AG10803 (cell line): ENCODE measurements at places on chromosomes 5 and 9.

- DNase-seq, result peak; percentile 1
Observed at GRCh38 chr9:91643481-91644077, 219.9 kb upstream of the NFIL3 start.

DNA sequence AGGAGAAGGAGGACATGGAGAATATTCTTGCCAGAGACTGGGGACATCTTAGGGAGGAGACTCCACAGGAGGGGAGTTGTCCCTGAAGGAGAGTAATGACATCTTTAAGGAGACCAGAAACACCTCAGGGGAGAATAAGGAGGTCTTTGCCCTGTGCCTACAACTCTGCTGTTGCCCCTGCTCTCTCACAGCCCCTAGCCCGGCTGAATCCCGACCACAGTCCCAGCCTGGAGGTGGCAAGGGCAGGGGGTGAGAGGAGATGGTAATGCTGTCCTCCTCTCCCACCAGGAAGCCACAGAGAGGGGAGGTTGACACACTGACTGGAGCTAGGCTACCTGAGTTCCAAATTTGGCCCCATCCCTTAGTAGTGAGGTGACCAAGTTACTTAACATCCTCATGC lies 30.2 kb upstream of the ENHO start:
- DNase-seq, result no peak

DNA sequence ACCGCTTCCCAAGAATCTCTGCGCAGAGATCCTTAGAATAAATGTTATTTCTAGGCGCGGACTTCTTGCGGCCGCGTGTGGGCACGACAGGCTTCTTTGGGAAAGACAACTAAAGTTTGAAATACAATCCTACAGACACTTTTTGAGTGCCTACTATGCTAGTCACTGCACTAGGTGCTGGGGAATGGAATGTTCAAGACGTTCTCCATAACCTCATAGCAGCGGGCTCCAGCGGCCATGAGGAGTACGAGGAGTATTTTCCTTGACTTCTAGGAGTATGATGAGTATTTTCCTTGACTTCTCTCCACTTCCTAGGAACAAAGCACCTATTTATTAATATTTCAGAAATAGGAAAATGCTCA lies 636 bp upstream of the PWWP2A start:
- no peak for DNase-seq

- peak; percentile 63 for DNase-seq
Observed at GRCh38 chr9:125544988-125545651, 161.9 kb downstream of the MAPKAP1 start.

DNA sequence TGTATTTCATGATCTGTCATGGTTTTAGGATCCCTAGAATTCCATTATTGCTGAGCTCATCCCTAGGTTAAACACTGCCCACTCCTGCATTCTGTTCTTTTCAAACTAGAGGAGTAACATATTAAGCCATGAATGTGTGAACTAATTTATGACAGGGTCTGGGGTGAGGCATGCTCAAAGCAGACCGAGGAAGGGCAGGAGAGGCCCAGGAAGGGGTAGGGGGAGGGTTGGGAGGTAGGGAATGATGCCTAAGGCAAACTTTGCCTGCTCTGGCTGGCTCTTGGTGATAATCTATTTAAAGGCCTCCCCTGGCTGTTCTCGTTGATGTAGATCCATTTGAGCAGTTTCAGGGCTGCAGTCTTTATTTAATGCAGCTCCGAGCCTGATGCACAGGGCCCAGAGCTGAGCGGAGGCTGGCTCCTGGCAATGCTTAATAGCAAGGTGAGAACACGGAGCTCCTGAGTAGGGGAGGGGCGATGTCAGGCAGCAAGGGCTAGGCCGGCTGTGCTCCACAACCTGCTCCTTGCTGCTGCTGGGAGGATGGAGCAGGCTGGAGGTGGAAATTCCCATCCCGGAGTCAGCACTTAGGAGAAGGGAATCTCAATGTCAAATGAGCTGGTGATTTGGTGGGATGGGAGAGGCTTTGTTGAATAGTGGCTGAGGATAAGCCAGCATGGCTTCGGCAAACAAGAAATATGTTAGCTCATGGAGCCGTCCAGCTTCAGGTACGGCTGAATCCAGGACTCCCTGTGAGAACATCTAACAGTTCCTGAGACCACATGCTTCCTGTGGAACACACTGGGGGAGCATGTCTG lies 73.2 kb upstream of the UNC5A start:
- DNase-seq, result no peak

DNA sequence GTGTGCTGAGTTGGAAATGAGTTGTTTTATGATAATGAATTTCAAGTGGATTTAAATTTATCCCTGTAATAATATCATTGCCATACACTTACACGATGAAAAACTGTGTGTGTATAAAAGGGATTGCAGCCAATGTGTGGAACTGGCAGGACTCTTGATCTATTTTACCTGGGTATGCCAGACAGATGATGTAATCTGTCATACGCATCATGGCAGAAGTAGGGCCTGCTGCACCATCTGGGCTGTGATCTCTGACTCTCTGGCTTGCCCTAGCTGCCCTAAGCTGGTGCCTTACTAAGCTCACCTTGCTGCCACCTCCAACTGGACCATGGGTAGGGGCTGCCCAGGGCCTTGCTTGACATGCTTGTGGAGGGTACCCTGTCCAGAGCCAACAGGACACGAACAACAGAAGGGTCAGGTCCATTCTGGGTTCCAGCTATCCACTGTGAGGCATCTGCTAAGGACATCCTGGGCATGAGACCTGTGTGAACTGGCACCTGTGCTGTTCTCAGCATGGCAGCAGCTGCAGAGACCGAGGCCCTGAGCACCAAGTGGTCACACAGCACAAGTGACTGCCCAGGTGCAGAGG lies 184.2 kb downstream of the FSTL4 start:
- no peak for DNase-seq
